ENCODE measurements at places on chromosomes 1 and 21. TPM values are rescaled to one million over a fixed set of nuclear protein-coding genes. Genes with fewer than 3 reads are reported as not detected.

DNA sequence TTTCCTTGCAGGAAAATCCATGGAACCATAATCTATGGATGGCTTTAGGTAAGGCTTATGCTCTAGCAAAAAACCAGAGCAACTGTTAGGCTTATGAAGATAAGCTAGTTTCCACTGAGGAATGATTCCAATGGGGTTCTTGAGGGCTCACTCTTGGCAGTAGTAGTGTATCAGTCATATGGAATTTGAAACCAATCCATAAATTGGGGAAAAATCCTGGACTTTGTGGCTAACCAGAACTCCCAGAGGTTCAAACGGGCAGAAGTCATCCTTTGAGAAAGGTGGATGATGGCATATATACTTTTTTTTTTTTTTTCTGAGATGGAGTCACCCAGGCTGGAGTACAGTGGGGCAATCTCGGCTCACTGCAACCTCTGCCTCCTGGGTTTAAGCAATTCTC, 54.2 kb upstream of the ATF3 start:
- no peak for DNase-seq

DNA sequence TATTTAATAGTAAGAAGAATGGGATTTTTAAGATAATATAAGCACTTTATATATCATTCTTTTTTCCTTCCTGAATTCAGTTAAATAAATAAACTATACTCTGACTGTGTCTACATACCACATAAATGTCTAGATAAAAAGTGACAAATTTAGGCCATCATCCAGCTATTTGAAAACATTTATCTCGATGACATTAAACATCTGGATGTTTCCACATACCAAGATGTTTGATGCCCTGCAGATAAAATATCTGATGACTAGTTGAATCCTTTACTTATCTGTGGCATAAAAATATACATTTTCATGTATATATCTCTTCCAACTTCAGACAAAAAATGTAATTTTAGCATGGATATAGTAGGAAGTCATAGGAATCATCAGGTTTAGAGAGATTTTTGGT, 348.3 kb downstream of the DPYD start:
- no peak for DNase-seq

DNA sequence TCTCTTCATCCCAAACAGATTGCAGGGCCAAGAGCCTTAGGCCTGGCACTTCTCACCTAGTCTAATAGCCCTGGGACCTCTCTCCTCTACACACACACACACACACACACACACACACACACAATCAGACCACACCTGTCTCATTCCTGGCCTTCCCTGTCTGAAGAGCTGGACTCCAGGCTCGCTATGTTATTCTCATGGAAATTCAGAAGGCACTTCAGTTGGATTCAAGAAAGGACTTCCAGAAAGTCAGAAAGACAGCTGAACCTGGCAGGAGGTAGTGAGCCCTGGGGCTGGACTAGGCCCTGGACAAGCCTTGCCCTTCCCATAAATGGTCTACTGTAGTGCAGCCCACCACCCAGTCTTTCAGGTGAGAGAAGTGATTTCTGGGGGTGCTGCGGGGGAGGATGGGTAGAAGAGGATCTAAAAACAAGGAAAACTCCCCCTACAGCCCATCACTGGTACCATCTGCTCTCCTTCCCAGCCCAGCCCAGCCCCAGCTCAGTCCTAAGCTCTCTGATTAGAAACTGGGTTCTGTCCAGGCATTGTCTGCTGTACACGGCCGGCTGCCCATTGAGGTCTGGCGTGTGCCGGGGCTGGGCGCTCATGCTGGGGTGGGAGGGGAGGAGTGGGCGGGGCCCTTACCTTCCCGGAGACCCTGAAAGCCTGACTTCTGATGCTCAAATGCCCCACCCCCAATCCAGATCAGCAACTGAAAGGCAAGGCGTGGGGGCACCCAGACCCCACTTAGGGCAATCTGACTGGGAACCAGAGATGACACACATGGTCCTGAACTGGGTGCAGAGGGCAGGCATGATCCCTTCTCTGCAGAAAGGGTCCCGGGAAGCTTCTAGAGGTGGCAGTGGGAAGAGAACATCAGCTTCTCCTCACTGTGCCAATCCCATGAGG, 2.5 kb downstream of the KIF21B start:
- DNase-seq: no peak

DNA sequence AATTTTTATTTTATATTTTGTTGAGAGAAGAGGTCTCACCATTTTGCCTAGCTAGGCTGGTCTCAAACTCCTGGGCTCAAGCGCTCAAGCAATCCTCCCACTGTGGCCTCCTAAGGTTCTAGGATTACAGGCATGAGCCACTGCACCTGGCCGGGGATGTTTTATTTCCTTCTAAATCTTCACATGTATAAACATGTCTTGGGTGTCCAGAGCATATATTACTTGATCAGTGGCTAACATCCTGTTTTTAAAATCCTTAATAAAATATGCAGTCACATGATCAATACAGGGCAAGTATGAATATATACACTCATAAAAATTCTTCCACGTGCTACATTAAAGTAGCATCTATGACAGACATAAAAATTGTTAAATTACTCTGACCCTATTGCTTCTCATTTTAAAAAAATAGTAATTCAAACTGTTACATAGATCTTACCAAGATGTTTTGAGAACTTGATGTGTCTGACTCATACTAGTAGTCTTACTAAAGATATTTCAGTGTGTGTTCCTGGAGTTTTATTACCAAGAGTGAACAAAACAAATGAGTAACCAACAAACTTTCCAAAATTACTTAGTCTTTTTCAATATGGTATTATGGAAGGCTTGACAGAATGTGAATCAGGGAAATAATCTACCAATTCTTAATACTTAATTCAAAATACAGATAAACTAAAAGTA, 222.5 kb downstream of the SLC45A1 start:
- DNase-seq: no peak

DNA sequence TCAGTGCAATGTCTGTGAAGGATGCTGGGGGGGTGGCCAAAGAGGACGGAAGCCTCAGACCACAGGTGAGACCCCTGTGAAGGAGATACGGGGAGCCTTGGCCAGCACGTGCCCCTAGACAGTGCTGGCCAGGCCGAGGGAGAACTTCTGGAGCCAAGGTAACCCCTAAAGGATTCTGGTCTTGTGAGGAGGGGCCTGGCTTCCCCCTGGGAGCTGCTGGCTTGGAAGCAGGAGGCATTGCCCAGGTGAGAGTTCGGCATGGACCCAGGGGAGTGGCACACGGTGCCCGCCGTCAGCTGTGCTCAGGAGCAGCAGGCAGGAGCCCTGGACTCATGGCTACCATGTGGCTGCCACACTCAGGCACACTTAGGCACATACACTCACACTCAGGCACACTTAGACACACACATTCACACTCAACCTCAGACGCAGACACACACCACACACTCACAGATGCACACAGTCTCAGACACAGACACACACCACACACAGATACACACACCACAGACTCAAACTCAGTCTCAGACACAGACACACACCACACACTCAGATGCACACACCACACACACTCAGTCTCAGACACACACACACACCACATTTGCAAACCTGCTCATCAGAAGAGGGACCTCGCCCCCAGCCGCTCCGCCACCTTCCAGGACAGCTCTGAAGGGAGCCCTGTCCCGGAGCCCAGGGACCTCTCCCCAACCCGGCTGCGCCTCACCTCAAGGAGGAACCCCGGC, 1.1 kb upstream of the COL6A2 start:
- DNase-seq: peak; percentile 13

DNA sequence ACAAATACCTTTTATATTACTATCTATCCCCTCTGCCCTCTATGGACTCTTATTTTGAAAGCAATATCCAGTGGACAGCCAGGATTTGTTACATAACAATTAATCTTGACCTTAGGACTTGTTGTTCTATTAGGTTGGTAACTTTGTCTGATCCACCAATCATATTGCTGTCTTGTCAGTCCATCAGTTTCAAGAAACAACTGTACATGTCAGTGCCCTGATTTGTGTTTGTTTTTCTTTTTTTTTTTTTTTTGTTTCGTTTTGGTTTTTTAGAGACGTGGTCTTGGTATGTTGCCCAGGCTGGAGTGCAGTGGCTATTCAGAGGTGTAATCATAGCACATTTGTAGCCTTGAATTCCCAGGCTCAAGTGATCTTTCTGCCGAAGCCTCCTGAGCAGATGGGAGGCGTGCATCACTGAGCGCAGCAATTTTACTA, 1.5 kb upstream of the SCP2 start:
- no peak for DNase-seq

DNA sequence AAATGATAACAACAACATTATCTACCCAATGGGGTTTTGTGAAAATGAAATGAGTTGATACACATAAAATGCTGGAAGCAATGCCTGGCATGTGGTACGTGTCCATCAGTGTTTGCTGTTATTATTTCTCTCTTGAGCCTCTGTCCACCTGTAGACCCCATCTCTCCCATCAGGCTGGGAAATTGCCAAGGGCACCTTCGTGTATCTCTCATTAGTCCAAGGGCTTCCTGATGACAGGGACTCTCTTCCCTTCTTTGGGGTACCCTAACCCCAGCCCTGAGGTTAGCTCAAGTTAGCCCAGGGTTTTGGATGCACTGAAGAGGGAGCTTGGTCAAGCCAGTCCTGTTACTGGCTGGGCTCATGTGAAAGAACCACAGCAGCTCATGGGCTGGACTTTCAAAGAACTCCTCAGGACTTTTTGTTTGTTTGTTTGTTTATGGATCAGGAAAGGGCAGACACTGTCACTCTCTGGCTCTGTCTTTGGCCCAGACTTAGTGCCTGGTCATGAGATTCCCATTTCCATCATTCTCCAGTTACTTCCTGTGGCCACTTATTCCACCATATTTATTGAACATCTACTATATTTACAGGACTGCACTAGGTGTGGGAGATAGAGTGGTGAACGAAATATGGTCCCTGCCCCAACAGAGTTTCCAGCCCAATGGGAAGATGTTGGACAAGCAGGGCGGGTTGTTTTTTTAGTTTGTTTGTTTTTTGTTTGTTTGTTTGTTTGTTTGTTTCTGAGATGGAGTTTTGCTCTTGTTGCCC, 57.4 kb downstream of the NAV1 start:
- no peak for DNase-seq

GRCh38 chr1:71080230-71080738, 551 bp downstream of the ZRANB2 start:
- no peak for DNase-seq

GRCh38 chr1:203305809-203306088, 430 bp downstream of the BTG2 start:
- no peak for DNase-seq

GRCh38 chr21:42721341-42721824, 68.0 kb downstream of the PDE9A start:
- DNase-seq: no peak

DNA sequence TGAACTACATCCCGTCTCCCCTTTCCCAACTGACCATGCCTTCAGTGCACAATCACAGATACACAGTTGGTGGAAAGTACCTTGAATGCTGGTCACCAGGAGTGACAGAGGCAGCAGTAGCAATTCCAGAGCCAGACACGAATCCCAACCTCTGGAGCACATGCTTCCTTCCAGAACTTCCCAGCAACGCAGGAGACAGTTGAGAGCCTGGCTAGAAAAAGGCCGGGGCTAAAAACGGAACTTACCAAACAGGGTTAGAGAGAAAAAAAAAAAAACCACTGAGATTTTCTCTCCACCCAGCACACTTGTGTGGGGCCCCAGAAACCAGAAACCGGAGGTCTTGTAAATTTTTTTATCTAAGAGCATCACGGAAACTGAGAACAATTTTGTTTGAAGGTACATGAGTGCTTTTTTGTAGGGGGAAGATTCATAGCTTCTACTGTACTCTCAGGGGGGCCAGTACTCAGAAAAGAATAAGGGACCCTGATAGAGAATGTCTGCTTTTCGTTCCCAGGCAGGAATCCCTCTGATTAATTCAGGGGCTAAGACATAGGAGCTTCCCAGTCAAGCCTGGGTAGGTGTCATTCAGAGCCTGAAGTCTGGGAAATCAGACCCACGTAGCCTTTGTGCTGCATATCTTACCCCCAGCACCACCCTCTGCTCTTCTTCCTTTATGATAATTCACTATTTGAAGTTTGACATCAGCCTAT, at the start of gene CD48:
Gene CD48, minus strand, starts transcription at position 221 of the 710 bp plus-strand sequence. Its CDS starts 59 bp downstream, at position 162.
- peak; percentile 41 for DNase-seq

CD2 gene
- 93.4 TPM for total RNA-seq

All from natural killer cell (primary cell).